ENCODE measurements at places on chromosomes 1 and 21.

GRCh38 chr1:28091043-28091781 is 2.8 kb upstream of the EYA3 start:
- peak; percentile 61 for DNase-seq

- DNase-seq, result no peak
Observed at GRCh38 chr1:11664336-11665065, 501 bp downstream of the FBXO6 start.

DNA sequence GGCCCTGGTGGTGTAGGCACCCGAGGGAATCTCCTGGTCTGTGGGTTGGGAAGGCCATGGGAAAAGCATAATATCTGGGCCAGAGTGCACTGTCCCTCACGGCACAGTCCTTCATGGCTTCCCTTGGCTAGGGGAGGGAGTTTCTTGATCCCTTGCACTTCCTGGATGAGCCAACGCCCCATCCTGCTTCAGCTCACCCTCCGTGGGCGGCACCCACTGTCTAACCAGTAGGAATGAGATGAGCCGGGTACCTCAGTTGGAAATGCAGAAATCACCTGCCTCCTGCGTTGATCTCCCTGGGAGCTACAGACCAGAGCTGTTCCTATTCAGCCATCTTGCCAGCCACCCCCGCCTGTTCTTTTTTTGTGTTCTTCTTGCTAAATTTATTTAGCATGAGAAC is 134.4 kb downstream of the LEPR start:
- DNase-seq, result no peak

DNA sequence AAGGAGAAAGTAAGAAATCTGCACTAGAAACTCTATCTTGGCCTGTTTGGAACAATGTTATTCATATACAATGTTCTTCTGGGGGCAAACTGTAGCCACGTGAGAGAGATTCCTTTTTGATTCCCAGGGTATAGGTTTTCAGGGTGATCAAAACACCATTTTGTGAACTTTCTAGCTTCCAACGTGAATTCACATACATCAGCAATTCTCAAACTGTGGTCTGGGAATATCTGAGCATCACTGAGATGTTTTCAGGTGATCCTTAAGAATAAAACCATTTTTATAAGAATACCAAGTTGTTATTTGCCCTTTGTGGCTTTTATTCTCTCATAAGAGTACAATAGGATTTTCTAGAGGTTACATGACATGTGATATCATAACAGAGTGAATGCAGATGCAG is 66.9 kb upstream of the ATP1A1 start:
- DNase-seq, result no peak

GRCh38 chr1:87136607-87137341 is 191.9 kb upstream of the LMO4 start:
- no peak for DNase-seq

DNA sequence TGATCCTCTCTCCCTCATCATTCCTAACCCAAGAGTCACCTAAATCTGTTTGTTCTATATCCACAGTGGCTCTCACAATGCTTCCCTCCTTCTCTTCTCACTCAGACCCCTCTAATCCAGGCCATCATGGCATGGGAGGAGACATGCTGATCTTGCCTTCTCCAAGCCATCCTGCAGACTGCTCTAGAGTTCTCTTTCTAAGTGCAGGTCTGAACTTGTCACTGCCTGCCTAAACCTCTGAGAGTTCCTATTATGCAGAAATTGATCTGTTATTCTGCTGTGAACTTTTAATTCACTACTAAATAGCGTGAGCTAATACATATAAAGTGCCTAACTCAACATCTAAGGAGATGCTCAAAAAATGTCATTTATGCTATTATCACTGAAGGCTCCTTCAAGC is 26.8 kb downstream of the LAMC2 start:
- no peak for DNase-seq

- no peak for DNase-seq
Observed at GRCh38 chr1:11795238-11795890, 10.4 kb downstream of the MTHFR start.

GRCh38 chr1:105894006-105894405 is 1162.5 kb upstream of the PRMT6 start:
- peak; percentile 2 for DNase-seq

DNA sequence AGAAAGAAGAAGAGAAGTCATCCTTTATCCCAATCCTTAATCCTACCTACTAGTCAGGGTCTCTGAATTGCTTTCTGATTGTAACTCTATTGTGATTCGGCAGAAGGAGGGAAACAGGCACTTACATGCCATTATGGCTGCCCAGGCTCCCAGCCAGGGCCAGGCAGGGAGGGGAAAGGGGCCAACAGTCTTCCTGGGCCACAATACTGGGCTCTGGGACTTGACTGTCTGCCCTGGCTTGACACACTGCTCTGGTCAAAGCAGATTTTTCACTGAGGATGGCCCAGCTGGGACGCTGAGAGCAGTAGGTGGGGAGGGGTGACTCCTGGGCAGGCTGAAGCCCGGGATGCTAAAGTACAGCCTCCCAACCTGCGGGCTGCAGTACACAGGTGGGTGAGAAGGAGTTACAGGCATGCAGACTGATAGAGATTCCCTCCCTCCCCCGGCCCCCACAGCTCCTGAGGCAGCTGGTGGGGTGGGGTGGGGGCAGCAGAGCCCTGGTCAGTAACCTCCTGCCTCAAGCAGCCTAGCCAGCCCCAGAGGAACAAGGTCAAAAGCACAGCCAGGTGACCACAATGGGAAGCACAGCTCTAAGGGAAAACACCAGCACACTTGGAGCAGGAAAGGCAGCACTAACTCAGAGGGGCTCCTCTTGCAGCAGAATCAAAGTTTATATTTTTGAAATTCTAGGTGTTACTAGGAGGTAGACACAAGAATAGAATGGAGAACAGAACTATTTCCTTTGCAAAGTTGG is 25.3 kb downstream of the KCND3 start:
- no peak for DNase-seq

DNA sequence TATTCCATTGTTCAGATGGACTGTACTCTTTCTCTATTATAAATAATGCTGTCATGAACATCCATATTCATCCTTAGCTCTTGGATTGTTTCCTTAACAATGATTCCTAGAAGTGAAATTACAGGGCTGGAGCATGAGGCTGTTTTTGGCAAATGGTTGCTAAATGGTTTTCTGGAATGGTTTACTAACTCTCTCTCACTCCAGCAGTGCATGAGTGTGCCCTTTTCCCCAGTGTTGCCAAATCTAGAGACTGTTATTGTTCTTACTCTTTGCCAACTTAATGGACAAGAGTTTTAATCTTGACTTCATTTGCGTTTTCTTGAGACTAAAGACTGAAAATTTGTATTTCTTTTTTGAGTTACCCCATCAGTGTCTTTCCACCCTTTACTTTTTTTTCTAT is 113.0 kb downstream of the PAPPA2 start:
- DNase-seq, result no peak

GRCh38 chr1:215104283-215104682 is 21.7 kb downstream of the KCNK2 start:
- DNase-seq, result peak; percentile 35

DNA sequence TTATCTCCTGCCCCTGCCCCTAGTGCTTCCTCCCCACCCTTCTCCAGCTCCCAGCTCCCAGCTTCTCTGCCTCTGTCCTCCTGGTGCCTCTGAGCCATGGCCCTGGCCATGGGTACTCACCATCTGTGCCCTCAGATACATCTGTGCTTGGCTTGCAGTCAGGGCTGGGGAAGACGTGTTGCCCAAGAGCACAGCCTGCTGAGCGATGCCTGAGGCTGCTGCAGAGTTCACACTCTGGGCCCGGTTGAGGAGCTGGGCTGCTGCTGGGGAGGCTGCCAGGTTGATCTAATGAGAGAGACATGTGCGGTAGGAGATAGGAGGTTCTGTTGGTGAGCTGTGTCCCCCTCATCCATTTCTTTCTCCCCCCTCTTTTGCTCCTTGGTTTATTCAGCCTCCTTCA is 49.4 kb upstream of the A3GALT2 start:
- DNase-seq, result peak; percentile 37

DNA sequence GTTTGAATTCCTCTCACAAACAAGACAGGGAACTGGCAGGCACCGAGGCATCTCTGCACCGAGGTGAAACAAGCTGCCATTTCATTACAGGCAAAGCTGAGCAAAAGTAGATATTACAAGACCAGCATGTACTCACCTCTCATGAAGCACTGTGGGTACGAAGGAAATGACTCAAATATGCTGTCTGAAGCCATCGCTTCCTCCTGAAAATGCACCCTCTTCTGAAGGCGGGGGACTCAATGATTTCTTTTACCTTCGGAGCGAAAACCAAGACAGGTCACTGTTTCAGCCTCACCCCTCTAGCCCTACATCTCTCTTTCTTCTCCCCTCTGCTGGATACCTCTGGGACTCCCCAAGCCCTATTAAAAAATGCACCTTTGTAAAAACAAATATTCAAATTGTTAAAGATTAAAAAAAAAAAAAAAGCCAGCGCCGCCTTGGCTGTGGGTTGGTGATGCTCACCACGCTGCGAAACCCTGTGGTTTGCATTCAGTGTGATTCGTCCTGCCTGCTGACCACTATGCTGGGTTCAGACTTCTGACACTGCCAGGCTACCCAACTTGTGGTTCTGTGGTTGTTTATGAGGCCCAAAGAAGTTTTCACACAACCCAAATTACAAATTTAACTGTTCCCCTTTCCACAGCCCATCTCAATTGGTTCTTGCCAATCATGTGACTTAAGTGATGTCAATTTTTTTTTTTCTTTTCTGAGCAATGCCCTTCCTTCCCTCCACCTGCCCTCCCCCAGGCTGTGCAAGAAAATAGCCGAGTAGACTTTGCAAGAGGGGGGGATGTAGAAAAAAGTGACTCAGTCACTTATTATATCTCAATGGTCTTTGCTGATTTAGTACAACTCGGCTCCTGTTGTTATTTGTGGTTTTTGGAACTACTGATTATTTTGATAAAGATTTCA is at the start of gene RUNX1:
Gene RUNX1, minus strand, starts transcription at position 597 of the 912 bp plus-strand sequence.
- DNase-seq, result peak; percentile 90

DNA sequence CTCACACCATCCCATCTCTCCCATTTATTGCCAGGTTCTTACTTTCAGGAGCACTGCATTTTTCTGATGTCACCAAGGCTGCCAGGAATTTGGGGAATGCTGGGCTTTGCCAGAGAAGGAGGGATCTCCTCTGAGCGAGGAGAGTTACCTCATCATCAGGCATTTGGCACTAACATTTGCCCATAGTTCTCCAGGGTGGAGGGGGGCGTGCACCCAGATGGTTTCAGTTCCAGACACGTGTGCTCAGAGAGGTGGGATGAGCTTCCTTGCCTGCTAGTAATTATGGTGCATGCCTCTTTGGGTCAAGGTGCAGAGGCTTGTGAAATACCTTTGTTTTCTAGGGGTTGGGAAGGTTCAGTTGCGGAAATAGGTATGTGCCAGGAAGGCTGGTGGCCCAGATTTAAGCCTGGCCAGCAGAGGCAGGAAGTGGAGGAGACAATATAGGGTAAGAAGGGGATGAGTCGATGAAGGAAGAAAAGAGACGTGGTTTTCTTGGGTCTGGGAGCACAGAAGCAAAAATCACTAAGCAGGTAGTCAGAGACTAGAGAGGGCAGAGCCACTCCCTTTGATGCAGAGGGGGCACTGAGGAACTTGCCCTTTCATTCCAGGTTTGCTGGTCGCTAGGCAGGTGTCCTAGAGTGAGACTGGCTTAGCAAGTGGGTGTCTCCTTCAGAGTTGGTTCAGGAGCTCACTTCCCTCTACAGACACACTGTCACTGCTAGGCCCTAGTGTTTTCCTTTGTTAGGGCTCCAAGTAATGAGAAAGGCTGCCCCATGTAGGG is 7.2 kb downstream of the TUFT1 start:
- peak; percentile 97 for DNase-seq

DNA sequence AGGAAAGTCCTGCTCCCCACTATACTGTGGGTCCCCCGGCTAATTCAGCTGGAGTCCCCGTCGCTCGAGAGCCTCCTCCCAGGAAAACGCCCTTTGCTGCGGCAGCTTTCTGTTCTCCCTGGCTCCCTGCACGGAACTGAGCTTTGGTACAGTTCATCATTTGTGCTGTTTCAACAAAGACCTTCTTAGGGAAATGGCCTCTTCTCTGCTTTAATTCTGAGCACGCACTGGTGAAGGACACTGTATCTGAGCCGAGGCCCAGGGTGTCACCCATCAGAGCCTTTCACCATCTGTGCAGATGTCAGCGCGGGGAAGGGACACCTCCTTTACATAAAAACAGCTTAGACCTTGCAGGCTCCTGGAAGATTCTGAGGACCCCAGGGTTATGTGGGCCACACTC is 13.5 kb upstream of the PEX10 start:
- no peak for DNase-seq

DNA sequence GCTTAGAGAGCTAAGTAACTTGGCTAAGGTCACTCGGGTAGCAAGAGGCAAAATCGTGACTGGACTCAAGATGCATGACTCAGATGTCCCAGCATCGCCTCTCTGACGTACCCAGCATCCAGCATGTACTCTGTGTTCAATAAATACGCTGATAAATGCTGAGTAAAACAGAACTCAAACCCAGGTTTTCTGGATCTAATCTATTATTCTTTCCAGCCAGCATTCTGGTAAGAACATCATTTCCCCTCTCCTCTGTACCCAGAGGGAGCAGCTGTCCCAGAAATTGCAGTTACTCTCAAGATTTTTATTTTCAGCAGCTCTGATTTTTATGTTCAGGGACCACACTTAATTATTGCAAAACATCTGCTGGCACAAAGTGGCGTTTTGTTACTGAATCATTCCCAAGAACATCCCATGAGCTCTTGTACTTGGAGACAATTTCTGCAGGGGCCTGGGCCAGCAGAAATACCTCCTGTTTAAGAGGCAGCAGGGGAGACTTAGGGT is 249.0 kb downstream of the PRDM2 start:
- DNase-seq, result peak; percentile 22

GRCh38 chr1:214551436-214552173 is at the start of gene PTPN14:
PTPN14 (minus strand) TSS chr1:214551602; CDS start chr1:214464803, 86,799 bp downstream.
- DNase-seq, result peak; percentile 98

DNA sequence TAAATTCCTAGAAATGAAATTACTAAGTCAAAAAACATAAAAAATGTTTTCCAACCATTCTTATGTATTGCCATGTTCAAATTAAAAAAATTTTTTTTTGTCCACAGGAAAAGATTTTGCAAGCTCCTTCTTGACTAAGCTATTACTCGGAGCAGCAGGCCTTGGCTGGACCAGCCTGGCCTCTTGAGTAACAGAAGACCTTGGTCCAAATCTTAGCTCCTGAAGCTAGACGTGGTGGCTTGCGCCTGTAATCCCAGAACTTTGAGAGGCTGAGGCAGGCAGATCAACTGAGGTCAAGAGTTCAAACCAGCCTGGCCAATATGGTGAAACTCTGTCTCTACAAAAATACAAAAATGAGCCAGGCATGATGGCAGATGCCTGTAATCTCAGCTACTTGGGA is 77.6 kb downstream of the CLSTN1 start:
- no peak for DNase-seq

DNA sequence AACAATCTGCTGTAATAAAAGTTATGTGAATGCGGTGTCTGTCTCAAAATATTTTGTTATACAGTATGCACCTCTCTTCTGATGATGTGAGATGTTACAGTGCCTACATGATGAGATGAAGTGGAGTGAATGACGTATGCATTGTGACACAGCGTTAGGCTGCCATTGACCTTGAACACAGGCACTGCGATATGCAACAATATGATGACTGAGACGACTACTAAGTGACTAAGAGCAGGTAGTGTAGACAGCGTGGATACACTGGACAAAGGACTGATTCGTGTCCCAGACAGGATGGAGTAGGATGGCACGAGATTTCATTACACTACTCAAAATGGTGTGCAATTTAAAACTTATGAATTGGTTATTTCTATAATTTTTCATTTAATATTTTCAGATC is 8.4 kb downstream of the SGIP1 start:
- DNase-seq, result no peak

All from fibroblast of skin of right quadriceps (primary cell).